ENCODE measurements at places on chromosomes 1 and 21.
A peak's percentile ranks its signal among the peaks of the same experiment; 100 is the strongest.

DNA sequence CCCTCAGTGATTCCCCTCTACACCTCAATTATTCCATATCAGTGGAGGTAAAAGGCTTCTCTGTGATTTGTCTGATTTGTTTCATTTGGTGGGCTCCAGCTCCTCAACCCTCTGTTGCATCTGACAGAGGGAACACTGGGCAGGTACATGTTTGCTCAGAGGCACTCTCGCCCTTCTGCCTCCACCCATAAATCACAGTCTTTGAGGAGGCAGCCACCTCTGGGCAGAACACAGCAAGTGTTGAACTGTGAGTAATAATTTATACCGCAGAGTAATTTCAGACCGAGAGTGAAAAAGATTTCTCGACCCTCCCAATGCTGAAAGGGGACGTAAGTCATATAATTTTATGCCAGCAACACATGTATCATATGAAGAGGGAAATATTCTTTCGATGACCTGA is 330.1 kb upstream of the PBX1 start:
- DNase-seq = no peak

GRCh38 chr1:33682371-33682770 is 181.5 kb upstream of the HMGB4 start:
- no peak for DNase-seq

GRCh38 chr1:98147280-98147679 is 226.4 kb upstream of the DPYD start:
- no peak for DNase-seq

GRCh38 chr1:110714374-110714995 is 39.7 kb upstream of the KCNA3 start:
- DNase-seq = no peak

DNA sequence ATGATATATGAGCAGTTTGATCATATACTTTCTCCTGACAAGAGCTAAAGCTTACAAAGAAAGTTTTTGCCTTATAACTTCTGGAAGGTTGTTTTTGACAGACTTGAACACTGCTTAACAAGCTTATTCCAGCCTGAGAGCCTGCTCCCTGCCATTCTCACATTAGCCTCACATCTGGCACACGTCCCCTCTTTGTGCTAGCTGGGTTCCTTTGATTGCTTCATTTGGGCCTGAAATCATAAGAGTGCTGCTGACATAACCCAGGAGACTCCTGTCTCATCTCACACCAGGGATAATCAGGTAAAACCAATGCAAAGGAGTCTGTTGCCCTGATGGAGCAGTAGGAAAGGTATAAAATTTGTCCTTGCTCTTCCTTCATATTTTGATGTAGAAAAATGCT is 1411.7 kb upstream of the B3GALT2 start:
- DNase-seq = no peak

DNA sequence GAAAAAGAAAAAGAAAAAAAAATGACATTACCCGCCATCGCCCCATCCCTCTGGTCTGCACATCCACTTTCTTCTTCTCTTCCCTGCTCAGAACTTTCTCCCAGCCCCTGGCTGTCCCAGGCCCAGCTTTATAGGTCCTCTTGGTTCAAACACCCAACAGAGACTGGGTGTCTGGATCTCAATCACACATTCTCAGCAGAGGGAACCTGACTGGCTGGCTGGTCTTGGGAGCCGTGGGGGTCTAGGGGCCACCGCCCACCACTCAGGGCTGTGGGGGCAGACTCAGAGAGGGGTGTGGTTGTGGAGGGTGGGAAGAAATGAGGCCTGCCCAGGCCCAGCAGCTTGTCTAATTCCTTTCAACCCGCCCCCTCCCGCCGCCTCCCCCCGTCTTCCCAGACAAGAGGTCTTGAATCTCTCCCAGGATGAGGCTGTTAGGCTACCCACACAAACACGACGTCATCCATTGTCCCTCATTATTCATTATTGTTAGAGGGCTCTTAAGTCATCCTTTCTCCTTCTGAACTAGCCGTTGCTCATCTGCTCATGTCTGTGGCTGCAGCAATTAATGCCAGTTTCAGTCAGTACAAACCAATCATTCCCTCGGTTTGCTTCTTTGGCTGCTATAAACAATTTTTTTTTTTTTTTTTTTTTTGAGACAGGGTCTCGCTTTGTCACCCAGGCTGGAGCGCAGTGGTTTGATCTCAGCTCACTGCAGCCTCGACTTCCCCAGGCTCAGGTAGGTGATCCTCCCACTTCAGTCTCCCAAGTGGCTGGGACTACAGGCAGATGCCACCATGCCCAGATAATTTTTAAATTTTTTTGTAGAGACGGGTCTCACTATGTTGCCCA is 40.6 kb upstream of the CLIC4 start:
- DNase-seq = no peak

- DNase-seq = peak; percentile 71
These were observed 39.5 kb upstream of the CASZ1 start for GRCh38 chr1:10835822-10836421.

Data from NCI-H2081 treated with DMSO at 0.1 percent for 48 hours (cell line).